Esophagus mucosa (tissue), 1 donor: ENCODE measurements at places on chromosomes 7 and 10. TPM values are rescaled to one million over a fixed set of nuclear protein-coding genes. Genes with fewer than 3 reads are reported as not detected.

JAZF1 gene
- total RNA-seq, result 3.1 TPM

MYO1G gene
- total RNA-seq, result 1.1 TPM

GRCh38 chr7:83517035-83517700 lies 131.8 kb downstream of the SEMA3E start:
- ATAC-seq, result no peak

EVX1 gene
- total RNA-seq, result not detected

PLAC9 gene
- 5.0 TPM for total RNA-seq

TUBB8 gene
- total RNA-seq, result not detected

NPY4R2 gene
- total RNA-seq, result not detected
